Panc1 (cell line): ENCODE measurements at places on chromosomes 6 and 20. TPM values are rescaled to one million over a fixed set of nuclear protein-coding genes. Genes with fewer than 3 reads are reported as not detected.

The CENPQ gene
- 5.5 TPM for total RNA-seq

The MROH8 gene
- total RNA-seq: 1.8 TPM

The FAM110A gene
- 7.8 TPM for total RNA-seq

The FOXC1 gene
- 6.7 TPM for total RNA-seq

The TRIM10 gene
- not detected for total RNA-seq

The CST1 gene
- not detected for total RNA-seq

The LSM2 gene
- total RNA-seq: 89.7 TPM

The WFDC12 gene
- total RNA-seq: not detected

The MRPL14 gene
- 82.0 TPM for total RNA-seq

The PRDM13 gene
- not detected for total RNA-seq

The PTPRT gene
- total RNA-seq: not detected

The ACSS1 gene
- 32.2 TPM for total RNA-seq

The FABP7 gene
- not detected for total RNA-seq

The RIN2 gene
- total RNA-seq: 25.0 TPM

DNA sequence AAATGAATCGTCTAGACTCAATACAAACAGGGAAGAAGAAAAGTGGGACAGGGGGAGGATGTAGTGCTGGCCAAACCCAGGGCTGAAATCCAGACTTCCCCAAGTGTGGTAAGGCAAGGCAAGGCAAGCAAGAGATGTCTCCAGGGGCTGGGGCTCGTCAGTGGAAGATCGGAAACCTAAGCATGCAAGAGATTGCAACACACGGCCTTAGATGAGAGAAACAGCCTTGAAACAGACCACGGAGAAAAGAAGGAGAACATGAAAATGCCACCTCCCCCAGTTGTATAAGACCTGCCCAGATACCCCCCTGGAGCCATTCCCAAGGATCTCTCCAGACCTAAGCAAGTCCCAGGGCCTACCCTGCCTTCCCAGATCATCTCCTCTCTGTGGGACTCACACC lies 20.0 kb downstream of the VEGFA start:
- no peak overlapping the region for H3K4me3 ChIP-seq
- peaks cover 5% of the 10 kb centered on the region; the same call in 1 of the 2 replicates for H3K36me3 ChIP-seq
- no peaks in the 10 kb centered on the region for H3K4me1 ChIP-seq

DNA sequence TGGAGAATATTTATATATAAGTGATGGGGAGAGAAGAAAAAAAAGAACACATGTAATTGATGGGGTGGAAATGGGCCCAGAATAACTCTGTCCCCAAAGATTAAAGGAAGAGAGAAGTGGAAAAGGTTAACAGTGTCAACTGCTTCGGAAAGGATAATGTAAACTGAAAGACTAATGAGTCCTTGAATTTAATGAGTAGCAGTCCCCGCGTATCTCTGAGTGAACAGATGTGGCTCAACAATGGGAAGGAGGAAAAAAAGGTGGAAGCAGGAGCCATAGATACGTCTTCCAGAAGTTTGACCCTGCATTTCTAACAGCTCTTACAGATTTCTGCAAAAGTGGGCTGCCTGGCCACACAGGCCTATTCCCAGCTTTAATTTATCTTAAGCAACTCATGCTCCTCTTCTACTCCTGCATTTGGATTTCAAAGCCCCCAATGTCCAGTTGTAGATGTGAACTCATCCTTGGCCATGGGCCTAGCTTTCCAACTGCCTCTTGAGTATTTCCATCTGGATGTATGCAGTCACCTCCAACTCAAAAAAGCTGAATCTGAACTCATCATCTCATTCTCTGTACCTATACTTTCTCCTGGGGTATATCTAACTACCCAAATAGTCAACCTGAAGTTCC lies 61.3 kb downstream of the DST start:
- peaks cover 11% of the 10 kb centered on the region for H3K36me3 ChIP-seq
- H3K4me1 ChIP-seq: no peaks in the 10 kb centered on the region
- H3K27ac ChIP-seq: no peak overlapping the region
- no peak for DNase-seq
- H3K27me3 ChIP-seq: no peaks in the 10 kb centered on the region
- no peak overlapping the region for H3K4me3 ChIP-seq

GRCh38 chr6:167244064-167244960 lies 46.8 kb upstream of the UNC93A start:
- no peaks in the 10 kb centered on the region; the same call in 1 of the 2 replicates for H3K27me3 ChIP-seq
- H3K36me3 ChIP-seq: no peaks in the 10 kb centered on the region
- DNase-seq: no peak
- no peak overlapping the region for H3K4me3 ChIP-seq
- H3K4me1 ChIP-seq: no peaks in the 10 kb centered on the region; the same call in 1 of the 2 replicates

GRCh38 chr6:52352239-52353018 lies 9.5 kb upstream of the PAQR8 start:
- H3K4me3 ChIP-seq: no peak overlapping the region
- peak overlapping the region; percentile 46 for H3K27ac ChIP-seq
- DNase-seq: peak; percentile 96
- H3K36me3 ChIP-seq: no peaks in the 10 kb centered on the region

DNA sequence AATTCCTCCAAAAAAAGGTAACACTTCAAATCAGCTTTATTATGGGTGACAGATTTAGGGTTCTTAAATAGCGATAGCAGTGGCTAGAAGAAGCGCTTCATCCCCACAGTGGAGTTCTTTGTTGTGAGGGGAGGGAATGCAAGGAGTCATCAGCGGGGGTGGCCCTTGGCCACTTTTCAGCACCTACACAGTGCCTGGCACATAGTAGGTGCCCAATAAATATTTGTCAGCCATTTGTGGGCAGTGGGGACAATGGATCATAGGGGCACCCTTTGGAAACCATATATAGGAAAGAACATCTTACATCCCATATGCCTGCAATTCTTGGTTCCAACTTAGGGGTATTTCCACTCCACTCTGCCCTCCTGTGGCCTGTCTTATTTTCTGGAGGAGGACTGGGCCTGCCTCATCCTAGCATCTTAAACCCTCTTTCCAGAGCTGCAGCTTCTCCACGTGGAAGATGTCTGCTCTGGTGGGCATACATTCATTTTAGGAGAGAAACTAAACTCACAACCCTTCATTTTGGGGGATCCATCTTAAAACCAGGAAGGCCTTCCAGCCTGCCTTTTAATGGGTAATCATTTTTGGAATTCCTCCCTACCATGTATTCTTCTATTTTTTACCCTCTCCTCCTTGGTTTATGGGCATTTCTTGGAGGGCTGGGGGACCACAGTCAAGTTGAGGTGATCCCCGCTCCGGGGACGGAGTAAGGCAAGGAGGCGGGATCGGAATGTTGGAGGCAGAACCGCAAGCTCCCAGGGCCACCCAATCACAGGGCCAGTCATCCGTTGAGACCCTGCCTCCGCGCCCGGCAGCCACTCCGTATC lies 2.6 kb upstream of the GPSM3 start:
- no peaks in the 10 kb centered on the region for H3K27me3 ChIP-seq
- peak overlapping the region; percentile 99 for H3K27ac ChIP-seq
- H3K4me3 ChIP-seq: peak overlapping the region; percentile 84
- H3K4me1 ChIP-seq: peaks cover 36% of the 10 kb centered on the region
- no peaks in the 10 kb centered on the region; the same call in 1 of the 2 replicates for H3K36me3 ChIP-seq
- no peak for DNase-seq

DNA sequence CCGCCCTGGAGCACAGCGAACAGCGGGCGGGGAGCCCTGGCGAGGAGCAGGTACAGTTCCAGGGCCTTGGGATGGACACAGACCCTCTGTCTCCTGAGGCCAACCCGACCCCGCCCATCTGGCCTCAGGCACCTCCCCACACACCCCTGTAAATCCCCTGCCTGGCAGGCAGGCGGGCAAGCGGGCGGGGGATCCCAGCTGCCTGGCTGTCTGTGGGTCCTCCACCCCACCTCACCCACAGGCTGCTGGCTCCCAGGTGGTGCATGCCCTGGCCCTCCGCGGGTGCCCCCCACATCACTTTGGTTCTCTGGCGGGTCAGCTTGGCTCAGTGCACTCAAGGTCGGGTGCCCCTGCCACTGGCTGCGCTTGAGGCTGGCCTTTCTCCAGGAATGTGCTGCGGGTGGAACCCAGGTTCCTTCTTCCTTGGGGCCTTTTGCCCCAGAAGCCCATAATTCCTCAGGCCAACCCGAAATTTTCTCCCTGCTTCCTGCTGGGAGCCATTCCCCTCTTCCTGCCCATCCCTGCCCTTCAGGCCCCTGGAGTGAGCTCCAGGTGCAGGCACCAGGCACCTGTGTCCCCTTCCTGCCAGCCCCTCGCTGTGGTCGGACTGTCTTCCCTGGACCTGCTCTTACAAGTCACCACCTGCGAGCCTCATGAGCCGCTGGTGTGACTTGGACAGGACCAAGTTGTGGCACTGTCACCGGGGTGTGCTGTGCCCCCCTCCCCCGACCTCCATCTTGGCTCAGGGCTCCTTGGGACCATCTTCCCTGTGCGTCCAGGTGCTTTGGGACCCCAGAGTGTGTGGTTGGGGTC lies 5.3 kb upstream of the TNFRSF6B start:
- DNase-seq: no peak
- peak overlapping the region; percentile 57 for H3K27ac ChIP-seq
- no peaks in the 10 kb centered on the region for H3K36me3 ChIP-seq
- H3K4me1 ChIP-seq: peaks cover 28% of the 10 kb centered on the region
- H3K4me3 ChIP-seq: no peak overlapping the region
- no peaks in the 10 kb centered on the region for H3K27me3 ChIP-seq

DNA sequence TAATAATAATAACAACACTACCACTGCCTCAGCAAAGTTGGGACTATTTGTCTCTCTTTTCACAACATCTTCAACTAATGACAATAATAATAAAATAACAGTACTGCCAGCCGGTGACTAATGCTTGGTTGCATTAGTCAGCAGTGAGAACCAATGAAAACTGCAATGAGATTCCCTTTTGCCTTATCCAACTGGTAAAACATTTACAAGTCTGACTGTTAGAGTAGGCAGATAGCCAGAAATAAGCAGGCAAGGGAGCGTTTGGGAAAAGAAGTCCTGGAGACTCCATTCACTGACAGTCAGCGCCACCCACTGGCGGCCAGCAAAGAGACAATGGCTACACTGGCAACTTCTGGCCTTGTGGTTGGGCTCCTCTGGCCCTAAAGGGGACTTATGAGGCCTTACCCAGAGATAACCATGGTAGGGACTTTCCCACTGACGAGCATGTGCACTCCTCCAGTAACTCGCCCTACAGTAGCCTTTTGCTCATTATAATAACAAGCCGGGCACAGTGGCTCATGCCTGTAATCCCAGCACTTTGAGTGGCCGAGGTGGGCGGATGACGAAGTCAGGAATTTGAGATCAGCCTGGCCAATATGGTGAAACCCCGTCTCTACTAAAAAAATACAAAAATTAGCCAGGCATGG lies 3.4 kb upstream of the NSFL1C start:
- H3K4me3 ChIP-seq: no peak overlapping the region
- H3K36me3 ChIP-seq: peaks cover 3% of the 10 kb centered on the region; the same call in 1 of the 2 replicates
- peaks cover 27% of the 10 kb centered on the region for H3K4me1 ChIP-seq
- no peaks in the 10 kb centered on the region for H3K27me3 ChIP-seq
- DNase-seq: peak; percentile 84

GRCh38 chr6:3410385-3411360 lies 46.2 kb downstream of the SLC22A23 start:
- no peaks in the 10 kb centered on the region for H3K4me1 ChIP-seq
- no peak overlapping the region for H3K4me3 ChIP-seq
- H3K27me3 ChIP-seq: no peaks in the 10 kb centered on the region
- H3K27ac ChIP-seq: no peak overlapping the region
- H3K36me3 ChIP-seq: no peaks in the 10 kb centered on the region

- no peaks in the 10 kb centered on the region for H3K4me1 ChIP-seq
- no peak overlapping the region for H3K27ac ChIP-seq
- H3K27me3 ChIP-seq: no peaks in the 10 kb centered on the region
- H3K36me3 ChIP-seq: no peaks in the 10 kb centered on the region
- no peak for DNase-seq
Observed at GRCh38 chr6:113258771-113259170, 598.4 kb upstream of the MARCKS start.

- H3K36me3 ChIP-seq: no peaks in the 10 kb centered on the region
- no peak overlapping the region for H3K4me3 ChIP-seq
- H3K27me3 ChIP-seq: no peaks in the 10 kb centered on the region
- H3K4me1 ChIP-seq: no peaks in the 10 kb centered on the region
Observed at GRCh38 chr6:106163966-106164877, 78.1 kb downstream of the PRDM1 start.

- no peaks in the 10 kb centered on the region for H3K27me3 ChIP-seq
- H3K27ac ChIP-seq: no peak overlapping the region
- H3K4me1 ChIP-seq: no peaks in the 10 kb centered on the region
- DNase-seq: no peak
- no peak overlapping the region for H3K4me3 ChIP-seq
- H3K36me3 ChIP-seq: no peaks in the 10 kb centered on the region
Observed at GRCh38 chr6:160188773-160189172, 67.2 kb downstream of the SLC22A1 start.

DNA sequence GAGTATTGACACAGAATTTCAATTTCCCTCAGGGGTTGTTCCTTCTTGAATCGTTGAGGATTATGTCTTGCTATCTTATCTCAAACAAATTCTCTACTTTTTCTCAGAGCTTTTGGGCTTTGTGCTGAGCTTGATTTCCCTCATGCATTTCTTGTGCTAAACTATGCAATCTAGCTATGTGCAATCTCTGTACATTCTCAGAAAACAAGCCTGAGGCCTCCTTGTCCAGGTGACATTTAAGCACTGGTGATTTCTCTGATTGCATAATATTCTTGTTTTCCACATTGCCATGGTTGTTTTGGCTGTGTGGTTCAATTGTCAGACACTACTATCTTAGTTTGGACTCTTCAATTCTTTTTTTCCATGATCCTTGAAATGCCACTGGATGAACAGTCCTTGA lies 81.2 kb upstream of the MAN1A1 start:
- H3K36me3 ChIP-seq: no peaks in the 10 kb centered on the region
- no peak overlapping the region for H3K4me3 ChIP-seq
- H3K27me3 ChIP-seq: no peaks in the 10 kb centered on the region
- DNase-seq: no peak

DNA sequence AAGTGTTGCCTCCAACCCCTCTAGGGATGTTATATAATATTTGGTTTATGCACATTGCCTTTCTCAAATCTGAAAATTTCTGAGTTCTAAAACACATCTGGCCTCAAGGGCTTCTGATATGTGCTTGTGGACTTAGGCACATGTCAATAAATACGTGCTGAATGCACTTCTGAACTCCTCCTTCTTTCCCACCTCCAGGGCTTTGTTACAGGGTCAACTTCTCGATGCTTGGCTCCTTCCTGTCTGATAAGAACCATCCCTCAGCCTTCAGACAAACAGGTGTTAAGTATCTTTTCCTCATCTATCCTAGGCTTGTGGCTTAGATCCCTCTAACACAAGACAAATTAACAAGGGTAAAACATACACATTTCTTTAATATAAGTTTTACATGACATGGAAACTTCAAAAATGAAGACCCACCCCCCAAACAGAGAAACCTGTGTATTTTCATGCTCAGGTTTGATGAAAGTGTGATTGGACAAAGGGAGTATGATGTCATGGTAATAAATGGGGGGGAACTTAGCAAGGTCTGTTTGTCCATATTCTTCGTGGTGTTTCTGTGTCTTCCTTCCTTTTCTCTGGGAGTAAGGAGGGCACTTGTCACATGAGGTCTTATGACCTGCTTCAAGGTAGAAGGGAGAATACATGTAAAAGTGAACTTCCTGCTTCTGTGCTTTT lies 326.9 kb downstream of the CD83 start:
- no peak overlapping the region for H3K27ac ChIP-seq
- no peak for DNase-seq
- H3K36me3 ChIP-seq: no peaks in the 10 kb centered on the region
- H3K4me1 ChIP-seq: no peaks in the 10 kb centered on the region; the same call in 1 of the 2 replicates

- H3K27ac ChIP-seq: no peak overlapping the region
- DNase-seq: no peak
- no peaks in the 10 kb centered on the region for H3K4me1 ChIP-seq
- H3K4me3 ChIP-seq: no peak overlapping the region
- no peaks in the 10 kb centered on the region for H3K27me3 ChIP-seq
- H3K36me3 ChIP-seq: no peaks in the 10 kb centered on the region
Observed at GRCh38 chr6:136464874-136465273, 85.3 kb downstream of the MAP7 start.
